ENCODE measurements at places on chromosomes 7 and 10.
A peak's percentile ranks its signal among the peaks of the same experiment; 100 is the strongest.

DNA sequence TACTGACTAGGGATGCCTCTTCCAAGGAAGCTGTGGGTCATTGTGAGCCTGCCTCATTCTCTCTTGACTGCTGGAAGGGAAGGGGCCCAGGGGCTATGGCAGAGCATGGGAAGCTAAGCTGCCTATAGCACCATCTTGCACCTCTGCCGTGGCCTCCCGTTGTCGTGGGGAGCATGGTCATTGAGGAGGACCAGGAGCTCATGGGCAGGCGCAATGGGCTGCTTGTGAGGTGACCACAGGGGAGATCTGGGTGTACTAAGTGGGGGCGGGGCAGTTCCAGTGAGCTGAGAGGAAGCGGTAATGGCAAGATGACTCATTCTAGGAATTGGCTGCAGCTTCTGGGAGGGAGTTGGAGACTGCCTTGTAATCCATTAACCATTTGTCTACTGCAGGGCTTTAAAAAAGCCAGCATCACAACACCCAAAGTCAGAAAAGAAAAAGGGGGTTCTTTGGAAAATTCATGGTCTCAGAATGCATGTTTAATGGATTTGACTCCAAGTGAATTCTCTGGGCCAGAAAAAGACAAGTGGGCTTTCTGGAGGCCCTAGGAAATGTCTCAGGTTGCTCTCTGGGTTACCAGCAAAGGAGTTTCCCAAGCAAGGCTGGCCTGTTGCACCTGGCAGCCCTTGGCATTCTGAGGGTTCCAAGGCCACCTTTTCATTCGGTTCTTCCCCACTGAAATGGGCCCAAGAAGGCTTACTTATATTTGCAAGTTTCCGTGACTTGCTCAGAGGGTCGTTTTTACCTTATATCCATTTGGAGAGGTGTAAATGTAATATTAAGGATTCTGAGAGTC, 3.6 kb downstream of the DUSP5 start:
- H3K36me3 ChIP-seq, result no peaks in the 10 kb centered on the region
- DNase-seq, result peak; percentile 93
- peak overlapping the region; percentile 93 for H3K27ac ChIP-seq
- peaks cover 63% of the 10 kb centered on the region for H3K4me1 ChIP-seq

GRCh38 chr10:34528320-34528719, 286.8 kb downstream of the PARD3 start:
- no peak for DNase-seq
- no peaks in the 10 kb centered on the region for H3K36me3 ChIP-seq
- peaks cover 22% of the 10 kb centered on the region for H3K4me1 ChIP-seq
- H3K27ac ChIP-seq, result no peak overlapping the region

DNA sequence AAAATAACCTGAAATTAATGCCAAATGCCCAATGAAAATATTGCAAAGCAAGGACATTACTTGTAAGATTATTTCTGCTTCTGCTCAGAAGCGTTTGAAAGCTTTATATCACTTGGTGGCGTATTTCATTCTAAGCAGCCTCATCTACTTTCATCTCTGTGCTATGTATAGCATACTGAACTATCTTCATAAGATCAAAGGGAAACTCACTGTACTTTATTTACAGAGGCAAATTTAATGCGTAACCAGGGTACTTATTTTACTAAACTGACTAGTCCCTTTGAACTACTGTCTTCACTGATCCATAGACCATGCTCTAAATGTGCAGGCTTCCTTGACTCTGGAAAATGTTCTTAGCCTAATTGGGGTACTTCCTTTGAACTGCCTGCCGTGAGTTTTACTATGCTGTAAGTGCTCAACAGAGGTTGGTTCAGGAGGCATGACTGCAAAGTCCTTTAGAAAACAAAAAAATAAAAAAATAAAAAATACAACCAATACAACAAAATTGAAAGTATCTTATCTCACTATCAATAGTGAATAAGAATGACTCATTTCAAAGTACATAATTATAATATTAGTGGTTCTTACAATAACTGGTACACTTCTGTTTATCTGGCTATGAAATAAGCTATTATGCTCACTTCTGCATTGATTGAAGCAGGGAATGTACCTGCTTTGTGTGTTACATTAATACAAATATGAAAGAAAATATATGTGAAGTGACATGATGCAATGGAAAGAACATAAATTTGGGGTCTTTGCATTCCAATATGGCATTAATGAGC, 41.0 kb upstream of the TSPAN12 start:
- no peak overlapping the region for H3K4me3 ChIP-seq
- H3K27ac ChIP-seq, result no peak overlapping the region
- H3K4me1 ChIP-seq, result no peaks in the 10 kb centered on the region
- DNase-seq, result no peak

GRCh38 chr10:69336952-69337295, 58.6 kb downstream of the HK1 start:
- DNase-seq, result no peak
- H3K36me3 ChIP-seq, result no peaks in the 10 kb centered on the region
- H3K4me3 ChIP-seq, result no peak overlapping the region
- peak overlapping the region; percentile 80 for H3K27ac ChIP-seq
- peaks cover 98% of the 10 kb centered on the region for H3K4me1 ChIP-seq

GRCh38 chr7:48209004-48209600, 37.8 kb downstream of the ABCA13 start:
- no peak for DNase-seq
- no peaks in the 10 kb centered on the region for H3K4me1 ChIP-seq
- H3K27ac ChIP-seq, result no peak overlapping the region
- no peaks in the 10 kb centered on the region for H3K27me3 ChIP-seq

DNA sequence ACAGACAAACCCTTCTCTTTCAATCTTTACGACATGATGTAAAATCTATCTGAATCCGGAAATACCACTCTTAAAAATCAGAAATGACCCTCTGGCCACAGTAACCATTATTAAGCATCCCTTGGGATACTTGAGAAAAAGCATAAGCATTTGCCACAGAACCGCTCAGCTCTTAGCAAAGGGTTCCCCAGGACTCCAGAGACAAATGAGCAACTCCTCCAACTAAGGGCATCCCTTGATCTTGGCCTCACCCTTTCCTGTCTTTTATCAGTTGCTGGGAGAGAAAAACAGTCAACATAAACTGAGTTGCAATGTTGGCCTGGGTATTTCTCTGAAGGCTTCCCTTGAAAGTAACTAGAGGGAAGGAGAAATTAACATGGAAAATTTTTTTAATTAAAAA, 3.5 kb downstream of the PDLIM1 start:
- H3K27ac ChIP-seq, result peak overlapping the region; percentile 94
- H3K36me3 ChIP-seq, result no peaks in the 10 kb centered on the region
- H3K4me3 ChIP-seq, result no peak overlapping the region

DNA sequence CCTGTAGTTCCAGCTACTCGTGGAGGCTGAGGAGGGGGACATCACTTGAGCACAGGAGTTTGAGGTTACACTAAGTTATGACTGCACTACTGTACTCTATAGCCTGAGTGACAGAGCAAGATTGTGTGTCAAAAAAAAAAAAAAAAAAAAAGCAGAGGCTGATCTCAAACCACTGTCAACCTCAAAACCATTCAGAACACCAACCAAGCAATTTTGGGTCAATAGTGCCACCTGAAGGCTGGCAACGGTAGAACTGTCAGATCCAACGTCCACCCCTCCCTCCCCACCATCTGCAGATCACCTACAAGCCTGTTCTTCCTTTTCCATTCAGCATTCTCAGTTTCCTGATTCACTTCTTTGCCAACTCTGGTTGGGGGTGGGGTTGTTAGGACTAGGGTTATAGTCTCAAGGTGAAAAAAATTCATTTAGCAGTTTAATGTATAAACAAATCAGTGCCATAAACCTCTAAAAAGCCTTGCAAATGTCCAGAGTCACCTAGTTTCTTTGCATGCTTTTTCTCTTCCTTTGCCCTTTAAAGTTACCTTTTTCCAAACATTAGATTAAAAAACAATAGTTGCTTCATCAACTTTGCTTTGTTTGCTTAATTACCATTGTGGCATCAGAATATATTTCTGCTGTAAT, 2.6 kb downstream of the MRPS33 start:
- H3K27ac ChIP-seq, result no peak overlapping the region
- DNase-seq, result no peak
- no peak overlapping the region for H3K4me3 ChIP-seq
- H3K4me1 ChIP-seq, result peaks cover 23% of the 10 kb centered on the region

- no peaks in the 10 kb centered on the region for H3K27me3 ChIP-seq
- no peaks in the 10 kb centered on the region for H3K36me3 ChIP-seq
- no peak for DNase-seq
- H3K27ac ChIP-seq, result no peak overlapping the region
- H3K4me3 ChIP-seq, result no peak overlapping the region
- H3K4me1 ChIP-seq, result no peaks in the 10 kb centered on the region
Measured at GRCh38 chr10:21482821-21483220, 42.7 kb downstream of the SKIDA1 start.

DNA sequence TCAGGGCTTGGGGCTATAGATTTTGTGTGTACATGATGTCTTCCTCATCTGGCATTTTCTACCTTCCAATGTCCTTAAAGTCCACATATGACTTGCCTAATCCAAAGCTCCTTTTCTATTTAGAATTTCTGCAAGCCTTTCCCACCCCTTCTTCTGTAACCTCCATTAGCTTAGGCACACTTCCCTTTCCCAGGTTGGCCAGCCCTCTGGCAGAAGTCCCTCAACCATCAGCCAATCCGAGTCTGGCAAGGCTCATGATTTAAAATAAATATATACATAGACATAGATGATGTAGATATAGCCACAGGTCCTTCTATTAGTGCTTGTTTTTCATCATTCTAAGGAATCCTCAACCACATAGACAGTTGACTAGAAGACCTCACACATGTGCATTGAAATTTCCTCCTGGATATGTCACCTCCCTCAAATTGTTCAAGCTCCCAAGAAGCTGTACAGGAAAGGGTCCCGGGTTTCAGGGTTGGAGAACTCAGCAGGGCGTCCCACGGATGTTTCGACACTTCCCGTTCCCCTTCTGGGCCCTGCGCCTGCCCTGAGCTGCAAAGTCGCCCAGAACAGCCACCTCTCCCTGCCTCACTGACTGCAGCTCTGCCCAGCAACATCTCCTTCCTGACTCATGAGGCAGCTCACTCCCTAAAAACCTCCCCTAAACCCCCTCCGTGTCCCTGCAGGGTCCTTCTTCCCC, 20.4 kb upstream of the PIK3AP1 start:
- DNase-seq, result no peak
- no peaks in the 10 kb centered on the region for H3K36me3 ChIP-seq
- no peak overlapping the region for H3K4me3 ChIP-seq
- no peaks in the 10 kb centered on the region for H3K4me1 ChIP-seq
- no peak overlapping the region for H3K27ac ChIP-seq

DNA sequence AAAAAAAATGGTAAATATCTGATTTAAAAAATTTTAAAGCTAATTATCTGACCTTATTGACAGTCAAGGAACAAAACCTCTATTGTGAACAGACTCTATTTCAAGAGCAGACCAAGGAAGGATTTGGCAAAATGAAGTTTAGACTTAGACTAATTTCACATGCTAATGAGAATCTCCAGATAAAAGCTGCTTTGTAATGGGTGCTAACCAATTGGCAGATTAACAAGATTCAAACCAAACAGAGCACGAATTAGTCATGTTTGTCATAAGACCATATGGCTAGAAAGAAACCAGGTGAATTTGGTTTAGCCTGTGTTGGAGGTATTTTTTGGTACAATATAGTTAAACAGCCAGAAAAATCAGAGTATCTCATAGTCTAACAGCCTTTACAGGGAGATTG, 429.1 kb upstream of the NFE2L3 start:
- no peak overlapping the region for H3K27ac ChIP-seq
- H3K36me3 ChIP-seq, result no peaks in the 10 kb centered on the region
- no peaks in the 10 kb centered on the region for H3K27me3 ChIP-seq
- H3K4me1 ChIP-seq, result peaks cover 23% of the 10 kb centered on the region
- DNase-seq, result no peak
- no peak overlapping the region for H3K4me3 ChIP-seq

DNA sequence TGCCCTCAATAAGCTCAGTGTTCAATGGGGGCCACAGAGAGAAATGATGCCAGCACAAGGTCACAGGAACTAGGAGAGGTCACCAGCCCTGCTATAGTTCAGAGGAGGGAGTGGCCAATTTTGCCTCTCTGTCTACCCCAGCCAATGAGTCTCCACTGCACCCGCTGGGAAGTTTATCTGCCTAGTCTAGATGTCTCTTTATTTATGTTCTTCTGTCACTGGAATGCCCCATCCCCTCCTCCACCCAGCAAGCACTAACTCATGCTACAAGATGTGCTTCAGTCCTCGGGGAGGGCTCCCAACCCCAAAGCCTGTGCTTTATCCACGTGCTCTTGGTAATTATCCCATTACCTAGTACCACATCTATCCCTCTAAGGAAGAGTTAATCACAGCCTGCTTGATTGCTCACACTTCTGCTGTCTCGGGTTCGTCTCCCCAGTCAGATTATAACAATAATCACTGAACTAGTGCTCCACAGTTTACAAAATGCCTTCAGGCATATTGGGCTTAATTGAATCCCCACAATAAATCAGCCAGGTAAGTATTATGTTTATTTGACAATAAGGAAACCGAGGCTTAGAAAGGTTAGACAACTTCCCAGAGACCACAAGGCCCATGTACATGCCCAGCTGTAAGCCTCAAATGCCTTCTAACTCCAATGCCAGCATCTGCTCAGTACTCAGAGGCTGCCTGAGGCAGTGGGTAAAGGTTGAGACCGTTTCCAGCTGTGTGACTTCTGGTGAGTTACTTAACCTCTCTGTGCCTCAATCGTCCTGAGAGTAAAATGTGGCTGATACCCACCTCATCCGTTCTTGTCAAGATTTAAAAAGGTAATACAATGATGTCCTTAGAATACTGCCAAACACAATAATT, 3.9 kb downstream of the HIP1 start:
- H3K27ac ChIP-seq, result peak overlapping the region; percentile 70
- peaks cover 47% of the 10 kb centered on the region for H3K4me1 ChIP-seq
- no peaks in the 10 kb centered on the region for H3K27me3 ChIP-seq
- DNase-seq, result no peak

- H3K4me1 ChIP-seq, result peaks cover 15% of the 10 kb centered on the region
- no peak overlapping the region for H3K27ac ChIP-seq
- H3K4me3 ChIP-seq, result no peak overlapping the region
- no peaks in the 10 kb centered on the region for H3K27me3 ChIP-seq
- H3K36me3 ChIP-seq, result peaks cover 71% of the 10 kb centered on the region
Measured at GRCh38 chr7:151130741-151131157, 36.7 kb downstream of the GBX1 start.

- no peaks in the 10 kb centered on the region for H3K4me1 ChIP-seq
- no peak overlapping the region for H3K4me3 ChIP-seq
- no peaks in the 10 kb centered on the region for H3K36me3 ChIP-seq
Measured at GRCh38 chr10:49212076-49212475, 23.9 kb upstream of the TMEM273 start.

- H3K36me3 ChIP-seq, result no peaks in the 10 kb centered on the region
- DNase-seq, result no peak
- no peaks in the 10 kb centered on the region for H3K27me3 ChIP-seq
- no peaks in the 10 kb centered on the region for H3K4me1 ChIP-seq
Measured at GRCh38 chr7:84085998-84086397, 108.6 kb downstream of the SEMA3A start.

DNA sequence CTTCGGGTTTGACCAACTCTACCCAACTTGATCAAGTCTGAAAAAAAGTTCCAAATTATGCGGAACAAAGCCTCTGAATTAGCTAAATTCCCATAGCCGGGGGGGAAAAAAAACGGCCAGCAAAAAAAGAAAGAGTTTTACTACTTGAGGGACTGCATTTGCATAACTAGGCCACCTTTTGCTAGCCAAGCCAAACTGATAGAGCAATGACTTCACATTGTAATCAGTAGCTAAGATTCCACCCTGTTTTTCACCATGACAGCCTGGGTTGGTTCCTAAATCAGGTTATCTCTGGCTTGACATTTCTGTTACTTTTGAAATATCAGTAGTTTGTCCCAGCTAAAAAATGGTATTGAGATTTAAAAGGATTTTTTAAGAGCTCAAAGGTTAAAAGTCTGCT, 31.4 kb upstream of the CREB3L2 start:
- no peaks in the 10 kb centered on the region for H3K36me3 ChIP-seq
- no peak overlapping the region for H3K4me3 ChIP-seq
- no peaks in the 10 kb centered on the region for H3K27me3 ChIP-seq
- DNase-seq, result no peak
- no peaks in the 10 kb centered on the region for H3K4me1 ChIP-seq
- no peak overlapping the region for H3K27ac ChIP-seq

Data from vagina (tissue), 2 donors.